Right forelimb (tissue), 1 donor: ENCODE measurements at places on chromosomes 16 and 17.

DNA sequence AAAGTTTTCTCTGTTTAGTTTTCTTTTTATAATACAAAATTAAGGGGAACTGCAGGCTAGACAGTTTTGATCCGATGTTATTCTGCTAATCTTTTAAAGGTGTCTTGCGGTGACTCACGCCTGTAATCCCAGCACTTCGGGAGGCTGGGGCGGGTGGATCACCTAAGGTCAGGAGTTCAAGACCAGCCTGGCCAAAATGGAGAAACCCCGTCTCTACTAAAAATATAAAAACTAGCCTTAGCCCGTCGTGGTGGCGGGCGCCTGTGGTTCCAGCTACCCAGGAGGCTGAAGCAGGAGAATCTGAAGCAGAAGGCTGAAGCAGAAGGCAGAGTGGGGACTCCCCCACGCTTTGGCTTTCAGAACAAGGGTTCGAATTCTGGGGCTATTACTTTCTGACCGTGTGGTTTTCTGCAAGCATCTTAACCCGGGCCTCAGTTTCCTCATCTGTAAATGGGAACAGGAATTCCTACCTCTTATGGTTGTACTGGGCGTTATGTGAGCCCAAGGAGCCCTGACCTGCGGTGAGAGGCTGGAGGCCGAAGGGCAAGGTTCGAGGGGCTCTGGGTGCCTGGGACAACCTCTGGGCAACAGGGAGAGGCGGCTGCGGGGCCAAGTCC lies 1.2 kb upstream of the KATNB1 start:
- no peak for DNase-seq

DNA sequence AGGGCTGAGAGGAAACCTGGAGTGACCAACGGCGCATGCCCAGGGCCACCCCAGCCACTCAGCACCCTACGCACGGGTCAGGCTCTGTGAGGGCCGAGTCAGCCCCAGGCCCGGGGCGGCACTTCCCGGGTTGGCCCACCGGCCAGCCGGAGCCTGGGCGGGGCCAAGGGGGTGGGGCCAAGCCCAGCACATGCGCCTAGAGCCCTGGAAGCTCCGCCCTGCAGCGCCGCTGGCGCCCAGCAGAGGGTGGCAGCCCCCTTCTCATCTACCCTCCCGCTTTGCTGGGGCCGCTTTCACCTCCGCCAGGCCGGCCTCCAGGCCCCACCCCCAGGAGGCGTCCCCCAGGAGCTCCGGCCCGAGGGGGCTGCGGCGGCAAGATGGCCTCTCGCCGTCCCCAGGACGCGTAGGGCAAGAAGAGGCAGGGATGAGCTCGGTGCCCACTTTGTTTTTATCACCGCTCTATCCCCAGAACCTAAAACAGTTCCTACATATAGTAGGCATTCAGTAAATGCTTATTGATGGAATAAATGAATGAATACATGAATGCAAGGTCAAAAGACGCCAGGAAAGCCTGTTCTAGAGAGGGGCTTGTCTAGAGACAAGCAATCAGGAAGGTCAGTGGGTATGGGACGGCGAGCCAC lies 31.3 kb downstream of the MYO18A start:
- DNase-seq = peak; percentile 93

GRCh38 chr17:77893144-77894044 lies 65.1 kb upstream of the TNRC6C start:
- peak; percentile 25 for DNase-seq

DNA sequence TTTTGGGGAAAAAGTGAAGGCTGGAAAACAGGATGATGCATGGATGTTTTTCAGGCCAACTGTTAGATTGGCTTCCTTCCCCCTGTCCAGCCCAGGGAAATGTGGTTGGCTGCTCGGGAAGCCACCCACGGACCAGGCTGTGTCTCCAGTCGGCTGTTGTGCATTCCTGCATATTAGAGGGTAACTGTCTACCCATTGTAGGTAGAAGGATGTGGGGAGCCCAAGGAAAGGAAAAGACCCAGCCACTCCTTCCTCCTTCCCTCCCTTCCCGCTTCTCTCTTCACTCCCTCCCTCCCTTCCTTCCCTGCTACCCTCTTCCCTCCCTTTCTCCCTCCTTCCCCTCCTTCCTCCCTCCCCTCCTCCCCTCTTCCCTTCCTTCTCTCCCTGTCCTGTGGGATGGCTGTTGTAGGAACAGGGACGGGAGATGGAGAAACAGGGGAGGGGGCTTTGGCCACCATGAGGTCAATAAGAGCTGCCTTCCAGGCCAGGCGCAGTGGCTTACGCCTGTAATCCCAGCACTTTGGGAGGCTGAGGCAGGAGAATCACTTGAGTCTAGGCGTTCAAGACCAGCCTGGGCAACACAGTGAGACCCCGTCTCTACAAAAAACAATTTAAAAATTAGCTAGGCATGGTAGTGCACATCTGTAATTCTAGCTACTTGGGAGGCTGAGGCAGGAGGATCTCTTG lies 16.9 kb downstream of the SYT17 start:
- DNase-seq = no peak

DNA sequence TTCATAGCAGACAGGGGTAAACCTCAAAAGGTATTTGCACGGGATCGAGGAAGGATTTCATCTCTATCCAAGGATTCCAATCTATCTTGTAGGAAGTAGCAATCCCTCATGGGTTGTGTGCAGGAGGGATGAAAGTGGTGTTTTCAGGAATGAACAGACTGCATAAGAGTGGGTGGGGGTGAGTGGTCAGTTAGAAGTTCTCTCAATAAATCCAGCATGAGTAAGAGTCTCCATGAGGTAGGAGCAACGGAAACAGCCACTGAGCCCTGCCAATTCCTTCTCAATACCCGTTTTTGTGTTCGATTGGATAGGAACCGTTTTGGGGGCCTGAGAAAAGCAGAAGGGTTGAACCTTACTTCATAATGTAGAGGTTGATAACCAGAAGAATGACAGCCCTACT lies 375.6 kb downstream of the SOX9 start:
- no peak for DNase-seq

DNA sequence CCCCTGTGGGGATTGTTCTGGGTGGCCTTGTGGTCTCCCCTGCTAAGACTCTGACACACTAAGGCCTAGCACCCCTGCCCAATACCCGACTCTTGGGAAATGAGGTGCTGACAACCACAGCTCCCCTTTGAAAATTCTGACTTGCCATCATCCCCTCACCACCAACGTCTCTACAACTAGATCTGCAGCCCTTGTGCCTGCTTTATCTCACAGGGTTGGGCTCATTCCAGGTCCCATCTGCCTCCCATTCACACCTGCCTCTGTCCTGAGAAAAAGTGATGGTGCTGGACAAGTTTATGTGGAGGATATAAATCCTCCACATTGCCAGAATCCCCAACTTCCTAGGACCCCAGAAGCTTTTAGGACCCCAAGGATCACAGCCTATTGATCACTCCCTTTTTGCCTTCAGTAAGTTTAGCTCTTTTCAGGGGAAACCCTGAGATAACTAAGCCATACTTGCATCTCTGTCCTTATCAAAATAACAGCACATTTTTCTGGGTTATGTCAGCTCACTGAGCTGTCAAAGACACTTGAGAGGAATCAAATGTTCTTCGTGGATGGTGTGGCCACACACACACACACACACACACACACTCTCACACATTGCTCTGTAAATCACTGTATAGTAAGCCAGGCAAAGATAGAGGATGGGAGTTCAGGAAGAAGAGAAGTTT lies 136.8 kb upstream of the CES5A start:
- no peak for DNase-seq

DNA sequence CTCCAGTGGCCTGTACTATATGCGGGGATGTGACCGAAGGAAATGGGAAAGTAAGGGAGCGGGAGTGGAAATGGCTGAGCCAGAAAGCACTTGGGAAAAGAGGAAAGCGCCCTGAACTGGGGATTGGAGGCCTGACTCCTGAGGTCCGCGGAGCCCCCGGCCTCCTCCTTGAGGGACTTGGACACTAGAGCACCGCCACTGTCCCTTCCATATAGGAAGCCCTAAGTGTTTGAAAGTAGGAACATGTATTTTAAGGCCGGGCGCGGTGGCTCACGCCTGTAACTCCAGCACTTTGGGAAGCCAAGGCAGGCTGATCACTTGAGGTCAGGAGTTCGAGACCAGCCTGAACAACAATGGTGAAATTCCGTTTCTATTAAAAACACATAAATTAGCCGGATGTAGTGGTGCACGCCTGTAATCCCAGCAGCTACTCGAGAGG lies 530 bp upstream of the ZDHHC7 start:
- DNase-seq = no peak

GRCh38 chr17:56316604-56317003 lies 163.3 kb downstream of the ANKFN1 start:
- no peak for DNase-seq

- no peak for DNase-seq
Observed at GRCh38 chr16:19135896-19136438, 22.2 kb downstream of the ITPRIPL2 start.

DNA sequence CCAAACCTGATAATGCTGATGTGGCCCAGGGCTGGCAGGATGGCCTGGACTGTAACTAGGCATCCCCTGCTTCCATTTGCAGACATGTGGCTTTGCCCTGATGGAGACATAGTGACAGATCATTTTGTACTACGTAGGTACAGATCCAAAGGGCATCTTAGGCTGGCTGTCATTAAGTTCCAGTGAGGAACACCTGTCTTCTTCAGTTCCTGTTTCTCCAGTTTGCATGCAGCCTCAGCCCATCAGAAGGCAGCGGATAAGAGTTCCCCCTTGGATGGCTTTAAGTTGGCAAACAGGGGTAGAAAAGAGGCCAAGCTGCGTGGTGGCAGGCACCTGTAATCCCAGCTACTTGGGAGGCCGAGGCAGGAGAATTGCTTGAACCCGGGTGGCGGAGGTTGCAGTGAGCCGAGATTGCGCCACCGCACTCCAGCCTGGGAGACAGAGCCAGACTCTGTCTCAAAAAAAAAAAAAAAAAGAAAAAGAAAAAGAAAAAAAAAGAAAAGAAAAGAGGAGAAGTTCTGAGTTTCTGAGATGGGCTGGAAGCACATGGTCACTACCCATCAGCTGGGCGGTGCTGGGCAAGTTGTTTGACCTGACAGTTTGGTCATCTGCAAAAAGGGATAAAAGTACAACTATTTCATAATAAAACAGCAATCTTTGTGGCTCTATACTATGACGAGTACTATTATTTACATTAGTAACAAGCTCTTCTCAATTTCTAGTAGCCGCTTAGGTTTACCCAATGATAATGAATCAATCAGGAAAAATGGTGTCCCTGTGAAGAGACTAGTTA lies 42.7 kb downstream of the CPPED1 start:
- DNase-seq = no peak

DNA sequence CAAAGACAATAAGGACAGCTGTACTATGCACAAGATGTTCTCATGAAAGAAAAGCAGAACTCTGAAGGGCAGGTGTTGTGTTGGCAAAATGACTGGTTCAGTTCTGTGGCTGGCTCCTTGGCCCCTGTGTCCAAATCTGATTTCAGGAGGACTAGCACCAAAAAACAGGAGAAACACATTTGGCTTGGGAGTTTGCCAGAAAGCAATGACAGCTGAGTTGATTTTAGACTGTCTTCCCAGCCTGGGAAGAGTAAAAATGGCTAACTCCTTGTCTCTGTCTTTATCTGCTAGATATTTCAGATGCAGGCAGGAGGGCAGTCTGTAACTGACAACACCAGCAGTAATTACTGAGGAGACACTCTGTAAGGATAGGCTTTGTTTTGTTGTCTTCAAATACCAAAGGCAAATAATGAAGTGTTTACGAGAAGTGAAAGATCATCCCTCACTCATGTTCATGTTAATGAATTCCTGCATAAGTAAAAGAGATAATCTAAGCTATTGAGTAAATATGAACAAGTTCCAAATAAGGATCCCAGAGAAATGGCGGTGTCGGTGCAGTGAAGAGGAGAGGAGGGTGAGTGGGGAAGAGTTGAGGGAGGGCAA lies 989.0 kb downstream of the CDH11 start:
- no peak for DNase-seq

DNA sequence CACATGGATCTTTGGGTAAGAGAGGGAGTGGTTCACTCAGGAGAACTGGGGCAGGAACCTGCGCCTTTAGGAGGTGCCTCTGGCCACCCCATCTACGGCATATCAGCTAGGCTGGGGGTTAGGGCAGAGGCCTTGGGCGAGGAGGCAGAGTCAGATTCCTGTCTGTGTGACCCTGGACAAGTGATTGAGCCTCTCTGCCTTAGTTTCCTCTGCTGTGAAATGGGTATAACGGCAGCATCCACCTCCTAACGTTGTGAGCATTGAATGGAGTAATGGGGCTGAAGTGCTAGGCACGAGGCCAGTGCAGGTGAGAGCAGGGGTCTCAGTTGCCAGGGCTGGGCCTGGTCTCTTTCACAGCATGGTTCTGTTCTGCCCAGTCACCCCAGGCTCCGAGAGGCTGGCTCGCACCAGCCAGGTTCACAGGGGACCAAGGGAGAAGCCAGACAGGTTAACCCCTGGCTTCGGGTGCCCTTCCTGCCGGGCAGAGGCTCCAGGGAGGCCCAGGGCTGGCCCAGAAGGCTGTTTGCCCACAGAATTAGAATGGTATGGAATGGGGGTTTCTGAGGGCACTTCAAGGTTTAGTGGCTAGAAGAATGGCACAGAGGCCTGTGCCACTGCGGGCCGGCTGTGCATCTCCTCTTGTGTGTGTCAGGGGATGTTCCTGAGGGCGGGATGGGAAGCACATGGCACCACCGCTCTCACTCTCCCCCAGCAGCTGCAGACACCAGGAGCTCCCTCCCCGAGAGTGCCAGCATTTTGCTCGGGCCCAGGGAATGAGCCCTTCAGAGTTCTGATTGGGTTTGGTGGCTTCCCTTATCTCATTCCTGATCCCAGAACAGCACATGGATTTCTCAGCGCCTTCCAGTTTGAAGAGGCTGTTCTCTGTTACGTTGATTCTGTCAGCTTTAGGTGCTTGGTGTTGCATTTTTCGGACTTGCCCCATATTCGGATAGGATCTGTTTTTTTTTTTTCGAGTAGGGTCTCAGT lies 23.8 kb downstream of the UNC13D start:
- no peak for DNase-seq

GRCh38 chr16:84605339-84605848 lies 12.5 kb downstream of the COTL1 start:
- no peak for DNase-seq

DNA sequence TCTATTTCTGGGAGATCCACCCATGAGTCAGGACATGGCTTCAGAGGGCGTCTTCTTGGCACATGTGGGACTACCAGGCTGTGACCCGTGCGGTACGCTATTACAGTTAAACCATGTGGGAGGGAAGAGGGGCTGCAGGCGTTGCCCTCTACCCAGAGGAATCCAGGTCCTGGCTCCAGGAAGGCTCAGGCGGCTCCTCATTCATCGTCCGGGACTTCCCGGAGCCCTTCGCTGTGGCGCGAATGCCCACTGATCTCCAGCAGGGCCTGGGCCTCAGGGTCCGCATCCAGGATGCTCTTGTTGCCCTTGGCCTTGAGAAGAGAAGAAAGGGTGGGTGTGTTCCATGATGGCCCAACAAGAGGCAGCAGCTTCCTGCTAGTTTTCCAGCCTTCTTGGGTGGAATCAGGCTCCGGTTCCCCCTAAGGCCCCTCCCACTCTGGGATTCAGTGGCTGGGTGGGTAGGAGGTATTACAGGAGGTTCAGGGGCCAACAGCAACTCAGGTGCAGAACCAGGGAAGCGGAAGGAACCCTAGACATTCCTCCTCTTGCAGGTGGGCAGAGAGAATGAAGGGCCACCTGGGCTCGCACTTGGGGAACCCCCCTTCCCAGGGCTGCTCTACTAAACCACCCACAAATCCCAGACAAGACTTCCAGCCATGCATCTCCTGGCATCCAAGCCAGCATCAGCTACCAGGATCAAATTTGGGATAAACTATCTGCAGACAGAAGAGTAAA lies 24.6 kb downstream of the MEAK7 start:
- DNase-seq = no peak

GRCh38 chr17:55842405-55843158 lies 91.7 kb downstream of the PCTP start:
- no peak for DNase-seq

GRCh38 chr17:67025216-67025792 lies 19.1 kb upstream of the CACNG1 start:
- no peak for DNase-seq

- DNase-seq = no peak
Observed at GRCh38 chr16:27839419-27839818, 224.1 kb downstream of the GSG1L start.
